Smooth muscle cell of the coronary artery (primary cell): ENCODE measurements at places on chromosomes 2 and 18. TPM values are rescaled to one million over a fixed set of nuclear protein-coding genes. Genes with fewer than 3 reads are reported as not detected.

GPAT2 gene
- 1.9 and 12.7 TPM in 2 replicates for total RNA-seq

TCF23 gene
- 0.82 TPM in 1 of 2 replicates, not detected in the other for total RNA-seq

HOXD11 gene
- not detected in 2 replicates for total RNA-seq

SGO2 gene
- 0.59 and 2.6 TPM in 2 replicates for total RNA-seq

ODC1 gene
- 29.7 and 161 TPM in 2 replicates for total RNA-seq

SCYGR5 gene
- total RNA-seq: not detected in 2 replicates

STAM2 gene
- total RNA-seq: 22.6 and 29.0 TPM in 2 replicates

APOB gene
- total RNA-seq: not detected in 2 replicates

COL4A4 gene
- total RNA-seq: 6.8 and 18.7 TPM in 2 replicates

CNTNAP5 gene
- total RNA-seq: 0.38 TPM in 1 of 2 replicates, not detected in the other

EPAS1 gene
- 9.3 and 38.8 TPM in 2 replicates for total RNA-seq

MAP2 gene
- total RNA-seq: 0.82 and 16.0 TPM in 2 replicates

AQP12A gene
- not detected in 2 replicates for total RNA-seq
